ENCODE measurements at places on chromosomes 4 and X.

GRCh38 chrX:107775734-107776511 is at the start of gene TSC22D3:
Gene TSC22D3, minus strand, starts transcription at chrX:107775787. Its CDS starts 368 bp downstream, at chrX:107775419.
- DNase-seq: peak; percentile 3

- no peak for DNase-seq
These were observed 89.9 kb upstream of the KCTD8 start for GRCh38 chr4:44538534-44538933.

- no peak for DNase-seq
These were observed 9.5 kb upstream of the ANKRD50 start for GRCh38 chr4:124722071-124722470.

DNA sequence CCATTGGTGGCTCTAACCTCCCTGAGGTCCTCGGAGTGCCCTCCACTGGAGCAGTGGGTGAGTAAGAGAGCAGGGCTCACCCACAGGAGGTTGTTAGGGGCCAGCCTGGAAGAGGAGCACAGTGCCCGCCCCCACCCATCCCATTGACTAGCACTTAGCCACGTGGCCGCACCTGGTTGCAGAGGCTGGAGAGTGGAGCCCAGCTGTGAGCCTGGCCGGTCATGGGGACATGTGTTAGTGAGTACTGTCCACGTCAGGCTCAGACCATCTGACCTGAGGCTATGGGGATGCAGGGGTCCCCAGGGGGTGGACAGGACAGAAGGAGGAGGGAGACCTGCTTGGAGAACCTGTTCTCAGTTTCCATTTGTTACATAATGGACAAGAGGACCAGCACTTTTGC is 1.4 kb upstream of the MAN2B2 start:
- DNase-seq: no peak

DNA sequence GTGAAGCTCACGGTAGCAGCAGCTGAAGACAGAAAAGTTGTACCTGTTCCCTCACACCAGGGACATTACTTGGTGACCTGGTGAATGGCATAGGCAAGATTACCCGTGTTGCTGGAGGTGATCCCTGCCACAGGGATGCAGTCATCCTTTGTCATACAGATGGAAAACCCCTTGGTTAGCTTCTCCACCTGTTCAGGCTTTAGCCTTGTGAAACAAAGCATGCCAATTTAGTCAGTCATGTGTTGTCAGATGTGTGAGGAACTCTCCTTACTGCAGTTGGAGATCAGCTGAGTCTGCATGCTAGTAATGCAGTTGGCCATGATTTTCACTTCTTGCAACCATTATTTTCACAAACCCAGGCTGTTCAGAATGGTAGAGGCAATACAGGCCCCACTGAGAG is 41.0 kb downstream of the AMELX start:
- no peak for DNase-seq

- no peak for DNase-seq
These were observed 743.8 kb downstream of the FAT4 start for GRCh38 chr4:126058596-126058995.

DNA sequence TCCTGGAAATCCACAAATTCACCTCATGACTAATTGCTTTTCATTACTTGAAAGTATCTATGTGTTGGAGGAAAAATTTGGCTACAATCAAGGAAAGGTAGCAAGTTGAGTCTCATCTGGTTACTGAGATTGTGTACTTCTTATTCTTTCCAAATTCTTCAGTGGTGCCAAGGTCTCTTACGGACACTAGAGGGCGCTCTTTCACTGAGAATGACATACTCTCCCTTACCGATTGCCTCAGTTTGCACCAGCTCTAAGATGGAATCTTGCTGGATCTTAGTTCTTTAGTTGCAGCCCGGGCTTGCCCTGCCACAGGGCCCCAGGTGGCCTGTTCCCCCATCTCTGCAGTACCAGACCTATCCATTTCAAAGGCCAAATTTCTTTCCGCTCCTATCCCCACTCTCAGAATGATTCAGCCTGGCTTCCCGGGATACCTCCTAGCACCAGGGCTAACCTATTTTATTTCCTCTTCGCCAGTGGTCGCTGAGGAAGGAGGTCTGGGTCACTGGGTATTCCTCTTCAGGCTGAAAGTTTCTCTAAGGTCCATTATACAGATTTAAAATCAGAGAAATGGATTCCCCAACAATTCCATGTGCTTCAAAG is 24.6 kb upstream of the GPR50 start:
- no peak for DNase-seq

- DNase-seq: no peak
These were observed 70.3 kb upstream of the IQCM start for GRCh38 chr4:149885896-149886295.

DNA sequence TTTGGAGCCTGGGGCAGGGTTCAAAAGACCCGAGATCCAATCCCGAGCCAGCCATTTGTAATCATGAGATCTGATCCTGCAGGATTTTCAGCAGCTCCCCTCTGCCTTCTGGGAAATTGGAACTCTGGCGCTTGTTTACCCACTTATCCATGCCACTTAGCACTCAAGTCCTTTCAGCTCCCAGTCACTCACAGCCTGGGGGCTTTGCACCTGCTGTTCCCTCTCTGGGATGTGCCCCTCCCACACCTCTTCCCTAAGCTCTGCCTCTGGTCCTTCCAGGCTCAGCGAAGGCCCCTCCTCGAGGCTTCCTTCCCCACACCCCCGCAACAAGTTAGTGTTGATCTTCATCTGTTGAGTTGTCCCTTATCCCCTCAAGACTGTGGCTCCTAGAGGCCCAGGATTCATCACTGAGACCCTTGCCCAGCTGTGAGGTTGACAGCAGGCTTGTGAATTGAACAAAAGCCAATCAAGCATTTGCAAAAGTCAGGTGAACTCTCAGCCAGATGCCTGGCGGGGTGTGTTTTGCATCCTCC is 99.1 kb upstream of the AFAP1 start:
- no peak for DNase-seq

GRCh38 chr4:80016506-80016905 is 56.5 kb downstream of the ANTXR2 start:
- DNase-seq: no peak

DNA sequence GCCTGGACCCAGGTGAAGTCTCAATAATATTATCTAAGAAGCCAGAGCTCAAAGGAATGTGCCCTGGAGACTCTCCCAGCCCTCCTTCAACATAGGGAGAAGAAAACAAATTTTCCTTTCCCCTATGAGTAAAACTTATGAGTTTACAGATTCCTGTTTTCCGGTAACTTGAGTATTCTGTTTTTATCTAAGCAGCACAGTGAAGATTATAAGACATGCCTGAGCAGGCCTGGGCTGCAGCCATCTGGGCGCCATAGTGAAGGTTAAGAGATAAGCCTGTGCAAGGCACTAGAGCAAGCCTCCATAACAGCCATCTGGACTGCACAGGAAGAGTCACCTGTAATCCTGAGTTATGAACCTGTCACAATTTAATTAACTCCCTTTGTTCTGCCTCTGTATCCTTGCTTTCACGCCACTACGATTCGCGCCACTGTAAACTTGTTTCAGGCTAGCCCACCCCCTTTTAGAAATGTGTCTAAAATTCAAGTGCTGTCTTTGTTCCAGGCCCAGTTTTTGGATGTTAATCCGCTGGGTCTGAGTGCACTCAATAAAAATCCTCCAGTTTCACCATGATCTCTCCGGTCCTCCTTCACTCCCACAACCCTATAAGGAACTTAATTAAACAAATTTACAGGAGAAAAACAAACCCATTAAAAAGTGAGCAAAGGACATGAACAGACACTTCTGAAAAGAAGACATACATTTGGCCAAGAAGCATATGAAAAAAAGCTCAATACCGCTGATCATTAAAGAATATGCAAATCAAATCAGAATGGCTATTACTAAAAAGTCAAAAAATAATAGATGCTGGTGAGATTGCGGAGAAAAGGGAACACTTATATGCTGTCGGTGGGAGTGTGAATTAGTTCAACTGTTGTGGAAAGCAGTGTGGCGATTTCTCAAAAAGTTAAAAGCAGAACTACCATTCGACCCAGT is 189.5 kb downstream of the APBB2 start:
- no peak for DNase-seq

- DNase-seq: no peak
These were observed 21.1 kb downstream of the NMU start for GRCh38 chr4:55615008-55615407.

DNA sequence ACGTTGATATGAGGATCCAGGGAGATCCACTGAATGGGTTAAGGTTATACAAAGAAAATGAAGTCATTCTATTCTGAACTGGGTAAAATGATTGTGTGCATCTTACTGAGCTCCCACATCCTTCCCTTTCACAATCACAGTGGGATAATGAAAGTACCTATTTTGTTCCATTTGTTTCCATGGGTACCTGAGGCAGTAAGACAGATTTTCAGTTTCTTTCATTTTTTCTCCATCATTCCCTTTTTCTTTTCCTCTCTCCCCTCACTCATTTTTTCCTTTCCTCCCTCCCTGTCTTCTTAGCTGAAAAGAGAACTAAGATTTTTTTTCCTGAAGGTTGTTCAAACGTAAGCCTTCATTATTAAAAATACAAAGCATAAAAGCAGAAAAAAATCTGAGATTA is 4.6 kb downstream of the GRIA2 start:
- no peak for DNase-seq

DNA sequence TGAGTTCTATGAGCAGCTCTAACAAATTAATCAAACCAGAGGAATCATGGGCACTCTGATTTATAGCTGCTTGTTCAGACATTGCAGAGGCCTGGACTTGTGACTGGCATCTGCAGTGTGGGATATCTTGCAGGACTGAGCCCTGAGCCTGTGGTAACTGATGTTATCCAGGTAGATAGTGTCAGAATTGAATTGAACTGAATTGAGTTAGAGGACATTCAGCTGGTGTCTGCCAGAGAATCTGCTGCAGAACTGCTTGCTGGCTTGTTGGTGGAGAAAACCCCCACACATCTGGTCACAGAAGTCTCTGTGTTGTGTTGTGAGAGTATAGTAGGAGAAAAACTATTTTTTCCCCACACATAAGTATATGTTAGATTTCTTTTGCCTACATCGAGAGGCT is 42.2 kb downstream of the SMIM20 start:
- no peak for DNase-seq

DNA sequence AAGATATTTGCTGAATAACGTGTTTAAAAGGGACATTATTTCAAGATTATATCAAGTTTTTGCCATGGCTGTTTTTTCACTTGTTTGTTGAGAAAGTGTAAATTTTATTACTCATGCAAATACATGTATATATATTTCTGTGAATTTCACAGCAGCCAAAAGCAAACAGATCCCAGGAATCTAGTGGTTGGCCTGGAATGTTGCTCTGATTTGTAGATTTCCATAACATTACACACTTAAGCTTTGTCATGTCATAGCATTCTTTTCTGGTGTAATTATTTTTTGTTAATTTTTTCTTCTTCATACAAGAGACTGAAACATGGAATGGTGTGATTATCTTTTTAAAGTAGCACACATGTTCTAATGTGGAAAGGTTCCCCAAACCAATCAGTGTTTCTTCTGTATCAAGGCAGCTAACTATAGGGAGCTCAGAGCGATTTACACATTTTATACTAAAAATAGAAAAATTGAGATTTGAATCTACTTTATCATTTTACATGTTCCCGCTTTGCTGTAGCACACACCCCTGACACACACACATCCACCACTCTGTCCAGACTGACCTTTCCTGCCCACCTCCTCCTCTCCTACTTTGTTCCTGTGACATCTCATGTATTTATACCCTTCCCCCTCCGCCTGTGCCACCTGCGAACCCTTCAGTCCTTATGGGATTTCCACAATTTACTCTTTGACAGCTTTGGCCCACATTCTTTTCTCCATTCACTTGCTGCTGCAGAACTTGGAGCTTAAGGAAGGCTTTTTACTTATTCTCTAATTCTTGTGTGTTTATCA is 20.3 kb downstream of the RUFY3 start:
- no peak for DNase-seq

DNA sequence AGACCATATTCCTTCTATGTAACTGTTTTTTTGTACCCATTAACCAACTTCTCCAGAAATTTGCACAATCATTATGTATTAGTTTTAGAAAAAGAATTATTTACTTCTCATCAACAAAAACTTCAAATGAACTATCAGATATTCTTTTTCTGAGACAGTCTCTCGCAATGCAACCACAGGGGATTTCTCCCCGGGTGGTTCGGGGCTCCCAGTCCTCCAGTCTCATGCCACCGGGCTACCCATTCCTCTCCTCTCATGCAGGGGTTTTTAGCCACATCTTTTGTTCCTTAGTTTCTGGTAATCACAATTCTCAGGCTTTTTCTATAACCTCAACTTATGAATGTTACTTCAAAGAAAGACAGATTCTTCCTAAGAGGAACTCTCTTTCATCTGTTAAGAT is 46.6 kb upstream of the CLNK start:
- no peak for DNase-seq
